ENCODE measurements at places on chromosomes 16 and 17.
A peak's percentile ranks its signal among the peaks of the same experiment; 100 is the strongest.

- DNase-seq: no peak
Measured at GRCh38 chr17:40936437-40936971, 942 bp downstream of the KRT23 start.

DNA sequence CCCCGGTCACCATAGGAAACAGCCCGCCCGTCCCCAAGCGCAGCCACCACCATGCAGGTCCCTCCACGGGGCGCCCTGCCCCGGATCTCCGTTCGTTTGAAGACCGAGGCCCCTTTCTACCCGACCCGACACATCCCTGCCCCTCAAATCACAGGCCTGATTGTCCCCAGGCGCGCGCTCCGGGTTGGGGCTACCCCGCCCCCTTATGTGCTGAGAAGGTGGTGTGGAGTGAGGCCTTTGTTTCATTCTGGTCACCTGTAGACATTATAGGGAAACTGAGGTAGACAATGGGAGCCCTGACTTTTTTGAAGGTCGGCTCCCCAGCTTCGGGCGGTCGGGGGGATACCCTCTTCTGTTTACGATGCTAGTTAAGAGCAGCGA, 763 bp upstream of the ACTG1 start:
- no peak for DNase-seq

DNA sequence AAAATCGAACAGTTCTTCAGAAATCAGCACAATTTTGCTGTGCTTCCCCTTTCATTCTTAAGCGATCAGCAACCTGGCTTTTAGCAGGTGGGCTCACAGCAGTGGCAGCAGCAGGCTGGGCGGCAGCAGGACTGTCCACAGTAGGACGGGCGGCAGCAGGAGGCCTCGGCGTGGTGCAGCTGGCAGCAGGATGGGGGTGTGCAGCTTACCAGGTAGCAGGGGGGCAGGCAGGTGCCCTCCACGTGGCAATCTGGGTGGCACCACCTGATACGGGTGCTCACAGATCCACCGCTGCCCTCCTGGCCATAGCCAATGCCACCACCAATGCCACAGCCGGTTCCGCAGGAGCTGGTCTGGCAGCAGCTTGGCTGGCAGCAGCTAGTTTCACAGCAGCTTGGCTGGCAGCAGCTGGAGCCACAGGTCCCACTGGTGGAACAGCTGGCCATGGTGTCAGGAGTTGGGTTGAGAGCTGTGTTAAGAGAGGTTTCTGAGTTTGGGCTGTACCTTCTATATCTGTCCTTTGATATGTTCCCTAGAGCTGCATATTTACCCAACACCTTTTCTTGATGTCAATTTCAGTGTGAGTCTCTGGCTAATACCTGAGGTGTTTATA, at the start of gene KRTAP1-4:
Gene KRTAP1-4 (minus strand): TSS at position 563 of the 613 bp plus-strand sequence. CDS start 117 bp downstream, at position 446.
- DNase-seq: no peak

DNA sequence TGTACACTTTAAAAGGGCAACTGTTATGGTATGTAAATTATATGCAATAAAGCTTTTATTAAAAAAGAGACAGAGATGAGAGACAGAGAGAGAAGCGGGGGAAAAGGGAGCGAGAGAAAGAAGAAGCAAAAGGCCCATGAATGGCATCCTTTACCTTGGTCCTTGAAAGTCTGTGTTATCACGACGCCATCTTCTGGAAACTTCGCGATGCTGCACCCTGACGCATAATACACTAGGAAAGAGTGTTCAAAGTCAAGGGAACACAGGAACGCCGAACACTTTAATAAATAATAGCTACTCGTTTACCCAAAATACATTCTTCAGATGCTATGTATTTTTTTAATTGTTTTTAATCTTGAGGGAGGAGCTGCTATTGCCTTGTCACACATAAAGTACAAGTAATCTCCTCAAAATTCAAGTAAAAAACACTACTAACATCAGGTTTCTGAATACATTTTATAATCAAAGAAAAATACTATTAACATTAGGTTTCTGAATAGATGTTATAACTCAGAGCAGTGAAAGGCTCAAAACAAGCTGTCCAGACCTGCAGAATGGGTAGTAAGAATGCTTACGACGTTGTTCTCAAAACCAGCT, 23.0 kb upstream of the SLC38A8 start:
- DNase-seq: peak; percentile 14

DNA sequence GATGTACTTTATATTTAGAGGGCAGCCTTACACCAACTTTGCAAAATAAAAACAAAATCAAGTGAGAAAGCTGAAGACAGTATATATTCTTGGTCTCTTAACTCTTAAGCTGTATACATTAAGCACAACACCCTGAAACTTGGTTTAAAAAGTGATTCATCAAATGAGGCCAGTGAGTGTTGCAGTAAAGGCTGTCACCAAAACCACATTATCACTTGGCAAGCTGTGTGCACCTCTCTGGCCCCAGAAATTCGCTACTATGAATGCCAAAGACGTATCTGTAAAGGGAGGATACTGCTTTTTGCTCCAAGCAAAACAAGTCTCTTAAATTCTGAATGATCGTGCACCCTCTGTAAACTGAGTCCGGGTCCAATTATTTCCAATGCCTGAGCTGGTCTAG, 163.9 kb downstream of the ZFHX3 start:
- no peak for DNase-seq

GRCh38 chr16:88050952-88051660, 99.9 kb downstream of the BANP start:
- no peak for DNase-seq

DNA sequence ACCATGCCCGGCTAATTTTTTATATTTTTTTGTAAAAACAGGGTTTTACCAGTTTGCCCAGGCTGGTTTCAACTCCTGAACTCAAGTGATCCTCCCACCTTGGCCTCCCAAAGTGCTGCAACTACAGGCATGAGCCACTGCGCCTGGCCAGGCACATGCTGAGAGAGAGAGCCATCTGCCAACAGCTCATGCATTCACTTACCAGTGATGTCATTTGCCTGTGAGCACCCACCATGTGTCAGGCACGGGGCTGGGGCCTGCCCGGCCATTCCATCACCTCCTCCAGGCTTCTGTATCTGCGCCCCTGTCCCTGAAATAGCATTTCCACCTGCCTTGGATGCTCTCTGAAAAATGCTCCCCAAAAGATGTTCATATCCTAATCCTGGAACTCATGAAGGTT, 43.6 kb upstream of the PEMT start:
- no peak for DNase-seq

GRCh38 chr17:29180034-29180787, at the start of gene MYO18A:
Gene MYO18A (minus strand): TSS chr17:29180398. CDS start chr17:29166940, 13,458 bp downstream.
- DNase-seq: no peak

DNA sequence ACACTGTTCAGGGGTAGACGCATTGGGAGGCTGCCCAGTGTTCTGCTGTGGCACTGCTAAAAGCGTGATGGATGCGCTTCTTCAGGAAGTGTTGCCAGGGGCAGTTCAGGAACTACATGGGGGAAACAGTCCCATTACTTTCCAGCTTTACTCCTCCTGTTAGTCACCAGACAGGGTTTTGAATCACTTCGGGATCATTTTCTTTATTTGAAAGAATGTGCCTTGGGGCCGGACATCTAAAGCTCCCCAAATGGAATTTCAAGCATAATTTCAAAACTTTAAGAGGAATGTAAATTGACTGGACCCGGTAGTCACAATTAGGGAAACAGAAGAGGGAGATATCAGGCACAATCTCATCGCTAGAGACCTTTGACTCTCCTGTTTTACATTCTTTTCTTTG, 1.3 kb upstream of the KRTAP2-1 start:
- no peak for DNase-seq

DNA sequence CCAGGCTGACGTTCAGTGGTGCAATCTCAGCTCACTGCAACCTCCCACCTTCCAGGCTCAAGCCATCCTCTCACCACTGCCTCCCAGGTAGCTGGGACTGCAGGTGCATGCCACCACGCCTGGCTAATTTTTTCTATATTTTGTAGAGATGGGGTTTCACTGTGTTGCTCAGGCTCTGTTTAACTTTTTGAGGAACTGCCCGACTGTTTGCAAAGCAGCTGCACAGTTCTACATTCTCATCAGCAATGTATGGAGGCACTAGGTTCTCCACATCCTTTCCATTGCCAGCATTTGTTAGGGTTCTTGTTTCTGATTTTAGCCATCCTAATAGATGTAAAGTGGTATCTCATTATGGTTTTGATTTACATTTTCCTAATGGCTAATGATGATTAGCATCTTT, 9.4 kb downstream of the TNRC6A start:
- DNase-seq: no peak

GRCh38 chr16:53022374-53022773, 30.3 kb downstream of the CHD9NB start:
- peak; percentile 25 for DNase-seq

- peak; percentile 9 for DNase-seq
Measured at GRCh38 chr17:73340093-73340596, 28.3 kb upstream of the CDC42EP4 start.

- no peak for DNase-seq
Measured at GRCh38 chr17:58730937-58731336, 24.7 kb upstream of the PPM1E start.

DNA sequence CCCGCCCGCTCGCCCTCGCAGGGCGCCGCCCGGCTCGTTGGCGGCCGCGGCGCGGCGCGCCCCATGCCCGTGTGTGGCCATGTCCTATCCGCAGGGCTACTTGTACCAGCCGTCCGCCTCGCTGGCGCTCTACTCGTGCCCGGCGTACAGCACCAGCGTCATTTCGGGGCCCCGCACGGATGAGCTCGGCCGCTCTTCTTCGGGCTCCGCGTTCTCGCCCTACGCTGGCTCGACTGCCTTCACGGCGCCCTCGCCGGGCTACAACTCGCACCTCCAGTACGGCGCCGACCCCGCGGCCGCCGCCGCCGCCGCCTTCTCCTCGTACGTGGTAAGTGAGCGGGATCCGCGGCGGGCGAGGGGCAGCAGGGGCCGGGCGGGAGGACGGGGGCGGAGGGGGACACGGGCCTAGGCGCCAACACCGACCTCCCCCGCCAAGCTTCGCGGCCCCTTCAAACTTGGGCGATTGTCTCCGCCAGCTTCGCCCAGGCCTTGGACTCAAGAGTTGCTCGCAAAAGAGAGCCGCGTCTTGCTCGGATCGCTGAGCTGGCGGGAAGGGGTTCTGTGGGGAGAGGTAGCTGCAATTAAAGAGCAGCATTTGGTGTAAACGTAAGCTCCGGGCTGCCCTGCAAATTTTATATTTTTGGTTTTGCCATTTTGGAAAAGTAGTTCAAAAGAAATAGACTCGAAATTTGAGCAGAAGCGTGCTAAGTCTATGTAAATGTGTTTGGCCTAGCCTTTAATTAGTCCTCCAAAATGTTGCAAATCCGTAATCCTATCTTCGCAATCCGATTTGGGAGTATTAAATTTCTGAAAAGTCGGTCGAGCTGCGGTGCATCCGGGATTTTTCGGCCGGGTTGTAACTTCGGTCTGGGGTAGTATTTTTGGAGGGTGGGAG, 702 bp downstream of the IRX5 start:
- DNase-seq: peak; percentile 36

DNA sequence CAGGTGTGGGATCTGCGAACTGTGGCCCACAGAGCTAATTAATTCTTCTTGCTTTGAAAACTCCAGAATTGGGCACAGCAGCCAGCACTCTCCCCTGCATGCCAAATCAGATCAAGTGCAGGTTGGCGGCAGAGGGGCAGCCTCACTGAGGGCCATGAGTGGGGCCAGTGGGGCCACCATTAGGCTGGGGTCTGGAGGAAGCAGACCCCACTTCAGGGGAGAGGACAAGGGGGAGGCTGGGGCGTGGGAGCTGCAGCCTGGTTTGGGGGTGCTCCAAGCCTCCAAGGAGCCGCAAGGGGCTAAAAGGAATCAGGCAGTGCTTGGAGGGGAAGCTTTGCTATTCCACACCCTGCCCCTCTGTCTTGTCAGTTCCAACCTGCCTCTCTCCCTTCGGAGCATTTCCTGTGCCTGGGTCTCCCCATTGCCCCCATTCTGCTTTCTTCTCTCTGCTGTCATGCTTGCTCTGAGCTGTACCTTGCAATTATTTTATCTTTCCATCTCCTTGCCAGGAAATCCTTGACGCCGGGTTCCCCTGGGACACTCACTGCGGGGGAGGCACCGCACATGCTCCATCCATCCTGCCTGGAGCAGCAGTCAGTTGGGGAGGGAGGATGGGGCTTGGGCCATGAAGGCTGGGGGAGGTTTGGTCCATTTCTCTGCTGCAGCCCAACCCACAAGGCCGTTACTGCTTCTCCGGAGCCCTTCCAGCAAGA, 3.3 kb upstream of the ABCC3 start:
- DNase-seq: no peak

- no peak for DNase-seq
Measured at GRCh38 chr17:38749223-38750043, 1.3 kb upstream of the PCGF2 start.

- no peak for DNase-seq
Measured at GRCh38 chr17:65896889-65897288, 295.0 kb downstream of the CEP112 start.

DNA sequence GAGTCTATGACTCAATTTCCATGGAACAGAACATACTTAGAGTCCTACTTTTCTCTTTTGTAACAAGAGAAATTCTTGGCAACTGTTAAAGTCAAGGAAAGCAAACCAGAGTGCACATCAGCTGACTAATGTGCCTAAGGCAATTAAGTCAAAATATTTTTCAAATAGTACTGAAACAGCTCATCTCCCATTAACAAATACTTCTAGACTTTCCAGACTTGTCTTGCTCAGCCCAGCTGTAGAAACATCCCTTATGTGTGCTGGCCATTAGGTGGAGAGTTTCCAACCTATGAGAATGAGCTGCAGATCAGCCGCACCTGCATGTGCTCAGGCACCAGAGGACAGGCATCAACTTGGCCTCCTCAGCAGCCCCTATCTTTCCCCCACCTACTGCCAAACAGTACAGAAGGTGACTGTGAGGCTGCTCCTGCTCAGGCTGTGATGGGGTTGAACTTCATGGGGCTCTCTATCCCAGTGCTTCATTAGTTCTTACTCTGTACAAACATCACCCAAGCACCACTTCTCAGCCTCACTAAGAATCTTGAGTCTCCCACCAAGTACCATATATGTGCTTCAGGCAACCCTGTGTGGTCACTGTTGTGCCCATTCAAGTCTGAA, 32.2 kb downstream of the TEX2 start:
- DNase-seq: no peak

DNA sequence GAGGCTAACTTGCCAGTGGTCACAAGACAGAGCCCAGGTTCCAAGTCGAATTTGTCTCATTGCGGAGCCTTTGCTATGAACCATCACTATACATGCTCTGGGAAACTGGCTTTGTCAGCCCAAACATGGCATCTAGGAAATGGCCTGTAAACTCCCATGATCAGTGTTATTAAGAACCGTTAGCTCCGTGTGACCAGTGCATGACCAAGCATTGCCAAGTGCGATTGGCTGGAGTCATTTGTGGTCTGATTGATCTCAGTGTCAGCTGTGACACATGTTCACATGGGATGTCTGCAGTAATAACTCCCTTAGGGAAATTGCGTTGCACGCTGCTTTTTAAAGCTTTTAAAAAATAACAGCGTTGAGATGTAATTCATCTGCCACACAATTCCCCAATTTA, 18.6 kb upstream of the CDH3 start:
- DNase-seq: no peak

Measured in NCI-H524 treated with DMSO at 0.1 percent for 48 hours (cell line).